NCI-H446 treated with DMSO at 0.1 percent for 48 hours (cell line): ENCODE measurements at places on chromosomes 3 and 15.

- DNase-seq, result no peak
Observed at GRCh38 chr15:70266412-70267121, 168.8 kb upstream of the TLE3 start.

DNA sequence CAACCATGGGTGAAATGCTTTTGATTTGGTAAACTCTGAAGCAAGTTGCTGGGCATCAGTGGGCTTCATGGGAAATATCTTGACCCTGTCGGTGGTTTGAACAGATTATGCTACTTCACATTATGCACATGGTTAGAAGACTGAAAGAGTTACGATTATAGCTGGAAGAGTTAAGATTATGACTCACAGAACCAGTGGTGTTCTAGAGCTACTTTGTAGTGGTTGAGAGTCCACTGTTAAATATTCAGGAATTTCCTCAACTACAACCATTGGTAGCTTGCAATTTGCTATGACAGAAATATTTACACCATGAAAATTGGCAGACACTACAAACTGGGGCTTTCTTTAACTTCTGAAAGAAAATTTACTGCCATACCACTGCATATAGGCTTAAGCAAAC lies 99.3 kb downstream of the GADL1 start:
- DNase-seq, result no peak

DNA sequence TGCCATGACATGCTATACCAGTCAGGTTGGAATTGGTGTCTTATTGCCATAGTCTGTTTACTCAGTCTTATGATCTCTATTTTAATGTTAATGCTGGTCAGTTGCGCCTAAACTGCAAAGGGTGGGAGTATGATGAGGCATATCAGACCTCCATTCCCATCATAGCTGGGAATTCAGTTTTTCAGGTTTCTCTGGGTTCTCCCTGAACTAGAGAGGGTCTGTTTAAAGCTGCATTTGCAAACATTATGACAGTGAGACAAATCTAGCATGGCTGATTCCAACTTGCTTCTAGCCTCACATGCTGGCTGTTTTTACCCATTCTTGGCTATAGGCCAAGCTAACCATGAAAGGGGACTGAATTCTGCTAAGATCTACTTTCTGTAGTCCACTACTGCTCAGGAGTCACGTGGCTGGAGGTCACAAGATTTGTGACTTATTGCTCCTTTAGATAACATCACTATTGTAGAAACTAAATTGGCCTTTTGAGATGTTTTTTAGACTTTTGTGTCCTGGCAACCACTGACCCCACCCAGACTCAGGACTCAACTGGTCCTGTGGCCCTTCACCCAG lies 96.5 kb downstream of the TGFBR2 start:
- no peak for DNase-seq

DNA sequence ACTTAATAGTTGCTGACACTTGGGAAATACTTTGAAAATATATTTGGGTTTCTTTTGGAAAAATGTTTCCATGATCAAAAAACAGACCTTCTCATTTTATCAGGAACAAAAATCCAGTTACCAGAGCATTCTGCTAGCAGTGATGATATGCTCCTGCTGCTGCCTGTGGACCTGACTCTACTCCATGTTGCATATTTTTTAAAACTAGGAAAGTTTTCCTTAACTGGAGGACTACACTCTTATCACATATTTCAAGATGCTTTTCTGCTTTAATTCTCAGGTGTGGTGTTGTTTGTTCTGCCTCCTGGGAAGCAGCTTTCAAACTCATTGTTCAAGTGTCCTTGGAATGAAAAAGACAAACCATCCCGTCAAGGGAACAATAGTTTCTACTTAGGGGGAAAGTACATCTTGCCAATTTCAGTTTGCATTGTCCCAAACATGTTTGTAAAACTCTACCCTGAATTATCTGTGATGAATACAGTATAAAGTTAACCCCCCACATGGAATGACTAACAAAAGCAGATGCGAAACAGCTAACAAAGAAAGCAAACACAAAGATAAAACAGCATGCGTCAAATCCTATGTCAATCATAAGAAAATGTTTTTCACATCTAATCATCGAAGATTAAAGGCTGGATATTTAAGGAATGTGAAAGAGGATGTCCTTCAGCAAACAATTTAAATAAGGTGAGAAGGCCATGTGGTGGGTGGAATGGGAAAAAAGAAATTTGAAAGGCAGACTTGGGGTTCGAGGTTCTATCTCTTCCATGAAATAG lies 40.1 kb upstream of the PSMD6 start:
- no peak for DNase-seq

- DNase-seq, result no peak
Observed at GRCh38 chr15:33204926-33205325, 10.4 kb upstream of the FMN1 start.

GRCh38 chr15:39118510-39118909 lies 462.4 kb upstream of the THBS1 start:
- peak; percentile 59 for DNase-seq
